Right renal pelvis (tissue), 4 donors: ENCODE measurements at places on chromosomes 4 and X.

- DNase-seq: no peak
Observed at GRCh38 chr4:181234951-181235680, 1008.1 kb upstream of the TENM3 start.

DNA sequence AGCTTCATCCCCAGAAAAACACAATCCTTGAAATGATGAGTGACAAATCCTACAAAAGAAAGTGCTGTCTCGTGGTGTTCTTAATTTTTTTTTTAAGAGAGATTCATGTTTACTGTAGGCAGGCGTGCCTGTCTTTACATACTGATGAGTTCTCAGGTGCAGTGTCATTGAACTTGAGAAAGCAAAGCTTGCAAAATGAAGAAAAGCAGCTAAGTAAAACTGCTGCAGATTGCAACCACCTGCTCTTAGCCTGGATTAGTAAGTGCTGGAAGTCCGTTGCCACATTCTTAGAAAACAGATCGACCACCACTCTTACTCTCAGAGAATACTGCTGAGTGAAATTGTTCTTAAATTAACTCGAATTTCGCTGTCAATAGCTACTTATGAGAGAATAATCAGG lies 854.6 kb downstream of the TRIML1 start:
- no peak for DNase-seq

GRCh38 chr4:153345012-153345981 lies 809 bp downstream of the MND1 start:
- DNase-seq: peak; percentile 43

DNA sequence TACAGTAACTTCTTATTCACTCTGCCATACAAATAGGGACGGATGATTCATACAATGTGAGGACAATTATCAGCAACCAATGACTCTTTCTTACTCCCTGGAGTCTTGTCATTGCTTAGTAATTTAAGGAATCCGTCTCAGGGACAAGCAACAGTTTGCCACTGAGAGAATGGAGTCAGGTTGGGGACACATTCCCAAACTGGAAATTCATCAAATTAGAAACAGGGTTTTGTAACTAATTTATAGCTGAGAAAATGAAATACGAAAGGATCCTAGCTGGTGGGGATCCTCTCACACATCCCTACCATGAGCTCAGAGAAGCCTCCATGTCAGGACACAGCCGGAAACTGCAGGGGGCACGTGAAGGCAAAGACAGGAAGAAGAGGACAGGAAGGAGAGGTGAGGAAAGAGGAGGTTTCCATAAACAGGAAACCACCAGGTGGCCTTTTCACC lies 50.4 kb upstream of the KDR start:
- DNase-seq: no peak

DNA sequence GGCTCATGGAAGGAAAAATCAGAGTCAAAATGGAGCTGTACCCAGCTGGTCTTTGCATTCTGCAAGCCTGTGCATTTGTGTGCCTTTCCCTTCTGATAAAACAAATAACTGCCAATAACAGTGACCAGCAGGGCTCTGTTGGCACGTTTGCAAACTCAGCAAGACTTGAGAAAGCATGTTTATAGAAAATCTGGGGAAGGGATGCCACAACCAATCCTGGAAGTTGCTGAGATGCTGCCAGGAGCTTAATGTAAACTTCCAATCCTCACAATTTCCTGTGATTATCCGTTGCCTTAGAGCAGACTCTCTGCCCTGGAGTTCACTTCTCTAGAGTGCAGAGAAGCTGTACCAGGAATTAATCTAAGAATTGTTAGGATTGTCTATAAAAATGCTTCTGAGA lies 6.9 kb upstream of the ANXA3 start:
- no peak for DNase-seq

- no peak for DNase-seq
Observed at GRCh38 chrX:107773206-107773605, 2.4 kb downstream of the TSC22D3 start.

GRCh38 chr4:169311643-169312365 lies 41.0 kb upstream of the SH3RF1 start:
- peak; percentile 31 for DNase-seq

DNA sequence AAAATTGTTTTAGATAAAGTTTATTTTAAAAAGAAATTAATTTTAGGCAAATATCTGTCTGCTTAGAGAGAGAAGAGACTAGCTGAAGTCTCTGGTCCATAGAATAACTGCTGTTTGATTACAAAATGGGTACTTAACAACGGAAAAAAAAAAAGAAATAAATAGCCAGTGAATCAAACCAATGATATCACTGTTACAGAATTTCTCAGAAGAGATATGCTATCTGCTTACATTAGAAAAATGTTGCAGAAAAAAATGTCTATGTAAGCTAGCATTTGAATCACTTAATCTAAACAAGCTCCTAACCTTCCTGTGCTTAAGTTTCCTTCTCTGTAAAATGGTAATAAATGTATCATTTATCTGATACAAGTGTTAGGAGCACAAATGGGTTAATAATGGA lies 189.9 kb downstream of the IL15 start:
- DNase-seq: no peak
